ENCODE measurements at places on chromosomes 6 and 20.

- DNase-seq: no peak
Observed at GRCh38 chr6:68628161-68628560, 6.9 kb upstream of the ADGRB3 start.

DNA sequence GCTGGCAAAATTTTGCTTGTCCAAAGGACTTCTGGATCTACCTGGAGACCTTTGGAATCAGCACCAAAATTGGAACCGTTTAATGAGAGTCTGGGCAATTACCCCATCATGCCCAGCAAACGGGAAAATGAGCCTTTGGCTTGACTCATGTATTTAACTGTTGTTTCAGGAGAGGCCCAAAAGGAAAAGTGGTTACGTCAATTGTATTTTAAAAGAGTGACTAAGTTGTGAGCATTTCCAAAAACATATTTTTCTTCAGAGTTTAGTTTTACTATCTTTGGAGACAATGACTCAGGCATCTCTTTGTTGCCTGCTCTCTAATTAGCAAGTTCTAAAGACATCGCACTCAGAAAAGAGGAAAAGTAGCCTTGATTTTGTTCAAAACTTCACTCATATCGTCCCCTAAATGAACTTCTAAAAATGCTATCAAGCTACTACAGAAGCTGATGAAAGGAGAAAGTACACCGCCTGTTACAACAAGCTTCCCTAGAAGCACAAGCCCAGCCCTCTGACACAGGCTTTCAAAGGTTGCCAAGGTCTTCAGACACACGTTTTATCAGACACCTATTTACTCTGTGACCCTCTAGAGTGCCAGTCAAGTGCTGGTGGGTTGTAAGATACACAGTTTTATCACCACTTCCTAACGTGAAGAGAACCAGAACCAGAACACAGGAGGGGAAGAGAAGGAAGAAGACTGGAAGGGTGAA, 146.2 kb downstream of the TBX18 start:
- no peak for DNase-seq

- DNase-seq: no peak
Observed at GRCh38 chr6:155039618-155040017, 44.5 kb downstream of the TIAM2 start.

GRCh38 chr20:14878676-14879019, 541.2 kb upstream of the FLRT3 start:
- DNase-seq: no peak

DNA sequence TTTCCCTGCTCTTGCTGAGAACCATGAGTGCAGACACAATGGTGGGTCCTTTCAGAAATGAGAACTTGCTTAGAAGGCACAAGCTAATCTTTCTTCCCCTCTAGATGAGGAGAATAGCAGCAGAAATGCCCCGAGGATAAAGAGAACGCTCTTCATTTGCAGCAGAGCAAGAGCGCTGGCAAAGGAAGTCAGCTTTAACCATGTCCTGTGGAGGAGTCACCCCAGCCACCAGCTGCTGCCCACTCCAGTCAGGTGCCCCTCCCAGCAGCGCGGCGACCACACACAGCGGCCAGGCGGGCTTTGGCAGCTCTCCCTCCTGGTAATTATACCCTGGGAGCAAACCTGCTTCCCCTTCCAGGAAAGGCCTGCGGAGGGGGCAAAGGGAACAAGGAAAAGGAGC, 42.4 kb upstream of the EMILIN3 start:
- DNase-seq: no peak

GRCh38 chr6:73738367-73739028, 42.5 kb downstream of the CD109 start:
- DNase-seq: no peak

DNA sequence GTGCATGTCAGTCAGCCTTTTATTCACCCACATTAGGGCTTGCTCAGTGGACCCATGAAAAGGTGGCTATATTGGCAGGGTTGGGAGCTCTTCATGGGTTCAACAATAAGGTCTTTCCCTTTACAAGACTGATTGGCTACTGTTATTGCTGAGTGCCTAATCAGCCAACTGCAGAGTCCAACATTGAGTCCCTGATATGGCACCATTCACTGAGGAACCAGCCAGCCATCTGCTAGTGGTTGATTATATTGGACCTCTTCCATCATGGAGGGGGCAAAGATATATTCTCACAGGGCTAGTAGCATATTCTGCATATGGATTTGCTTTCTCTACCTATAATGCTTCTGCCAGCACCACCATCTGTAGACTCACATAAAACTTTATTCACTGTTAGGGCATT, 69.9 kb downstream of the CDKAL1 start:
- no peak for DNase-seq

DNA sequence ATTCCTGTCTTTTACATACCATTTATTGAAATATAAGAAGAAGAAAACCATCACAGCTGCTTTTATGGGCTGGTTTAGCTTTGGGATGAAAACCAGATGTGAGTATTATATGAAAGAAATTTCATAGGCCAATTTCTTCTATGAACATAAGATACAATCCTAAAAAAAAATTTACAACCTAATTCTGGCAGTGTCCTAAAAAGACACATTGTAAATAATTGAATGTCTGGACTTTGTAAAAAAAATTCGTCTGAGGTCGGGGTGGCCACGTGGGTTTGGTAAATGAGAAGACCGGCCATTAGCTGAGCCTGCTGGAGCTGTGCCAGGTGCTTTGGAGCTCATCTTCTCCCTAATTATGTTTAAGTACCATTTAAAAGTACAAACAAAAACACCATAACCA, 26.8 kb downstream of the DACT2 start:
- no peak for DNase-seq

DNA sequence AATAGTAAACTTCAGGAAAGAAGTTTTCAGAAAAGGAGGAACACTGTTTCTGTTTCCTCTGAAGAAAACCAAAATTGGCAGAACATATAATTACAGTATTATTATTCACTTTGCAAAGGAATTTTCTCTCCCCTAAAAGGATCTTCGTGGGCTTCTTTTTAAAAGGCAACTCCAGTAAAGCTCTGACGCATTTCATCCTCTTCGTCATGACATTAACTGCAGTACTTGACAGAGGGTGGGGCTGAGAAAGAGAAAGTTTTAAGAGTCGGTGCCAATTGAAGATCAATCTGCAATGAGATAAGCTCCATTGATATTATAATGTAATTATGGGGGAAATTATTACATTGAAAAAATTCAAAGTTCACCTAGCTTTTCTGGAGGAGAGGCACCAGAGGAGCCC, 75.8 kb downstream of the MYB start:
- DNase-seq: no peak

DNA sequence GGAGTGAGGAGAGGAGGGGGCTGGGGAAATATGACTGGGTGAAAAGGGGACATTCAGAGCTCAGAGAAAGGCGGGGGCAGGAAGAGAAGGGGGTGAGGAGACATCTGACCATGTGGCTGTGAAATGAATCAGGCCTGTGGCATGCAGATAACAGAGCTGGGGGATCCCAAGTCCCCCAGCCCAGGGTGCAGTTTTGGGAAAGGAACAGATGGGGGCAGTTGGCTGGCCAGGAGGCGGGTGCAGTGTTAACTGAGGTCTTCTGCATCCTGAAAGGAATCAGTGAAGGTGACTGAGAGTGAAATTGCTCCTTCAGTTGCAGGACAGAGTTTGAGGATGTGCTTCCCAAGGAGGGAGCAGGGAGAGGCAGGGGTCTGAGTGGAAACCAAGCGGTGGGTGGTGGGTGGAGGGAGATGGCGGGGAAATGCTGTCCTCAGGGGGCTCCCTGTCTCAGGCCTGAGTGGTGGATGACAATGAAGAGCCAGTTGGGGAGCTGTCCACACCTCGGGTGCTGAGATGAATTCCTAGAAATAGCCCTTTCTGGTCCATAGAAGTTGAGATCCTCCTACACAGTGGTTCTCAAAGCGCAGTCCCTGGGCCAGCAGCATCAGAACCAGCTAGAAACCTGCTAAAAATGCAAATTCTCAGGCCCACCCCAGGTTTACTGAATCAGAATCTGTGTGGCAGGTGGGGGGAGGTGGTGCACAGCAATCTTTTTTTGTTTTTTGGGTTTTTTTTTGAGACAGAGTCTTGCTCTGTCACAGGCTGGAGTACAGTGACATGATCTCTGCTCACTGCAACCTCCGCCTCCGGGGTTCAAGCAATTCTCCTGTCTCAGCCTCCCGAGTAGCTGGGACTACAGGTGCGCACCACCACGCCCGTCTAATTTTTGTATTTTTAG, 26.0 kb upstream of the CCDC167 start:
- no peak for DNase-seq

- no peak for DNase-seq
Observed at GRCh38 chr6:169620171-169621130, 81.4 kb downstream of the WDR27 start.

DNA sequence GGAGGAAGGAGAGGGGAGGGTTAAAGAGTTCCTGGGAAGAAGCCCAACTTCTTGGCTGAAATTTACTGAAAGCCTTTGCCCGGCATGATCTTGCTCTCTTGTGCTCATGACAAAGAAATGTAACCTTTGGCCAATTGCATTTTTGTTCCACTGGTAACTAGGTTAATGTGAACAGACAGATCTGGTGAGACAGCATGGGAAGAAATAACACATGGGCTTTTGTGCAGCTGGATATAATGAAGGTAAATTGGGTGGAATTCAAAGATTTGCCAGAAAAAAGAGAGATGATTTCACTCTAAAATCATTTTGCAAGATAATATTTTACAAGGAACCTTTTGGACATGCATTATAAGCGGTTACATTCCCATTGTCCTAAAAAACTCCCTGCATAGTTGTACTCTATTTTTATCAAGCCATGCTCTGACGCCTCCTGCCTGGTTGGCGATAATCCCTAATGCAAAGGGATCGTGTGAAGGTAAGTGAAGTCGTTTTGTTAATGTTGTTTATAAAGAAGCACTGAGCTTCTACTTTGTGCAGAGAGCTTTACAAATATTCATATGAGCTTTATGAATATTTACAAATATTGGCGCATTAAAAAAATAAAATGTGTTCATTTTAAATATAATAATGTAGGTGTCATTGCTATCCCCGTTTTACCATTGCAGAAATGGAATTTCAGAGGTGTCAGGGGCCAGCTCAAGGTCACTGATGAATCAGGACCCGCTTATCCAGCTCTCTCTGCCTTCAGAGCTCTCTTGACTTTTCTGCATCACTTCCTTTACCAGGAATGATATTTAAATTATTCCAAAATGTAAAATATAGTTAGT, 161.3 kb upstream of the AGPAT4 start:
- DNase-seq: no peak

DNA sequence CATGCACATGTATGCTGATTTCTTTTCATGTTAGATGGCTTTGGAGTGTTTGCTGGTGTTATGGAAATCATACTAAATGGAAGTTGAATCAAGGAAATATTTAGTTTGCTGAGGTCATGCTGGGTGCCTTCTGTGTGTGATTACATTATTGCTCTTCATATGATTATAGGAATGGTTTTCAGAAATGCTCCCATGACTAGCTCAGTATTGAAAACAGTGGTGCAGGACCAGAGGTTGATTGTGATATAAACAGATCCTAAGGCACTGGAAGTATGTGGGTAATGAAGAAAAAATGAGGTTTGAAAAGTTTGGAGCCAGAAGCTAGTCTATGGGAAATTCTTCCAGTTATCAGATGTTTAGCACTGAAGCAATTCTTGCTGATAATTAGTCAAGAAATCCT, 693.1 kb downstream of the UTRN start:
- no peak for DNase-seq

DNA sequence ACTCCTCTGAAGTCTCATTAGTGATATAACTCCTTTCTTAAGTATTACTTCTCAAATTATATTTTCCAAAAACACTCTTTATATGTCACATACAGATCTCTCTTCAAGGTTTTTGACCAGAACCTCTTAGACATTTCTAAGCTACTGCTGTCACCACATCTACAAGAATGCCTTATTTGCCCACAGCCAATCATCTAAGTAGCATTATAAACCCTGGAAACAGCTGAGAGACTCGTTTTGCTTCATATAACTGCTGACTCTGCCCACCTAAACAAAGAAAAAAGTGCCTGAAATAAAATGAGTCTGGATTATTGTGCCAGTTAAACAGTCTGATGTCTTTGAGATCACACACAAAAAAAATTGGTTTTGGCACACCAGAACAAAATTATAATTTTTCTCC, 165.9 kb downstream of the COL9A1 start:
- no peak for DNase-seq

- peak; percentile 35 for DNase-seq
Observed at GRCh38 chr6:52063584-52064344, 23.6 kb downstream of the PKHD1 start.

DNA sequence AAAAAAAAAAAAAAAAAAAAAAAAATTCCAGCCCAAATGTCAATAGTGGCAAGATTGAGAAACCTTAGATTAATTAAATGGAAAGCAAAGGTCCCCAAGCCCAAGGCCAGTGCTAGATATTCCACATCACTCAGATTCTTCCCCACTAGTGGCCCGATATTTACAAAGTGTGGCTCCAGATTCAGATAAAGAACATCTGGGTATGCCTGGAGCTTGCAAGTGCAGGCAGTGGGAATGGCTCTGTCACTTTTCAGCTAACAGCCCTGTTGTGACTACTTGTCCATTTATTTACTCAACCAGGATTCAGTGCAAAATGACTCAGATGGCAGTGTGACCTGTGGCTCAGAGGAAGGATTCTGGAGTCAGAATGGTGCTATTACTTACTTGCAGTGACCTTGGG, 8.2 kb upstream of the KCNB1 start:
- DNase-seq: no peak

DNA sequence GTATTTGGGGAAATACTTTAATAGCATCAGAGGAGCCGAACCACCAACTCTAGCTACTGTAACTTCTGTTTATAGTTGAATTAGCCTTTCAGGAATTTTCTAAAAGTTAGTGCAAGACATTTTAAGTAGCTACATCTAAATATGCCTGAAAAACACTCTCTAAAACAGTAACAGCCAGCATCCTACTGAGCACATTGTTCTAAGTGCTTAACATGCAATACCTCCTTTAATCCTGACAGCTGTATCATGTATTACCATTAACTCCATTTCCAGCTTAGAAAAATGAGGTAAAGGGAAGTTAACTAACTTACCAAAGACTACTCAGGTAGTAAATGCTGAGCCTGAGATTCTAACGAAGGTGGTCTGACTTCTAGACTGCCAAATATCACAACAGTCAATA, 120.7 kb downstream of the DST start:
- no peak for DNase-seq

- DNase-seq: no peak
Observed at GRCh38 chr6:70549327-70549726, 17.4 kb upstream of the SDHAF4 start.

DNA sequence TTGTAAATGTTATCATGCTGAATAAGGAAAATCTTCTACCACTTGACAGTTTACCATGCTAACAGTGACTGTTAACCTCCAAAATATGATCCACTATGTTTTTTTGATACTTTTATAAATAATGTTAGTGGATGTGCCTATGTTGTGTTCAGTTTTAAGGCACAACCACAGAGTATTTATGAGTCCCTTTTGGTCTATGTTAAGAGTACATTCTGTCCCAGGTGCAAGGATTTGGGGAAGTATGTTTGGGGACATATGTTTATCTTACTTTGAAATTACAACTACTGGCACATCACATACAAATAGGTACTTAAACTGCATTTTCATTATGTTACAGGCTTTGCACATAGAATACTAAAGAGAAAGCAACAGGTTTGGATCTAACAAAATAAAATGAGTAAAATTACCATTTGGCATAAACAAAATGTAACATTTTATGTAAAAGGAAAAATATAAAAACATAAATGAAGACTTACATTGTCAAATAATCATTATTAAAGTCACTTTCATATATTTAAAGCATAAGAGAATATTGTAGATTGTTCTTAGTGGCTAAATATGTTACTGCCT, 71.2 kb downstream of the SESN1 start:
- DNase-seq: no peak

- DNase-seq: no peak
Observed at GRCh38 chr6:109506841-109507240, 23.8 kb upstream of the ZBTB24 start.

All from activated CD4-positive, alpha-beta T cell treated with anti-CD3 and anti-CD28 coated beads, Interleukin-2, amount 50 U/mL, for 4 hours (primary cell).